ENCODE measurements at places on chromosomes 12 and 14.

DNA sequence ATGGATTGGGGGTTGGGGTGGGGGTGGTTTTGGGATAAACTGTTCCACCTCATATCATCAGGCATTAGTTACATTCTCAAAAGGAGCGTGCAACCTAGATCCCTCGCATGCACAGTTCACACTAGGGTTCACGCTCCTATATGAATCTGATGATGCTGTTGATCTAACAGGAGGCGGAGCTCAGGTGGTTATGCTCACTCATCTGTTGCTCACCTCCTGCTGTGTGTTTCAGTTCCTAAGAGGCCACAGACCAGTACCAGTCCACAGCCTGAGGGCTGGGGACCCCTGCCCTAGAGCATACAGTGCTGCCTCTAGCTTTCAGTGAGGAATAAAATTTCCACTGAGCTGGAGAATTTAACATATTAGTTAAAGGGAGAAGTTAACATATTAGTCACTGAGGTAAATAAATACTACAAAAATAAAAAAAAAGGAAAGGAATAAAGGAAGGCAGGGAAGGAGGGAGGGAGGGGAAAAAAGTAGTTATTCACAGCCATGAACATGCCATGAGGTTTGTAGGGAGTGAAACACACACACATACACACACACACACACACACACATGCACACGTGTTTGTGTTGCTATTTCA lies 612.7 kb upstream of the TBX3 start:
- no peak for DNase-seq

GRCh38 chr14:77645520-77646230 lies 29.2 kb upstream of the SPTLC2 start:
- no peak for DNase-seq

GRCh38 chr14:74444866-74445265 lies 18.9 kb upstream of the SYNDIG1L start:
- DNase-seq: no peak

GRCh38 chr14:97456958-97457357 lies 659.8 kb downstream of the VRK1 start:
- DNase-seq: no peak

DNA sequence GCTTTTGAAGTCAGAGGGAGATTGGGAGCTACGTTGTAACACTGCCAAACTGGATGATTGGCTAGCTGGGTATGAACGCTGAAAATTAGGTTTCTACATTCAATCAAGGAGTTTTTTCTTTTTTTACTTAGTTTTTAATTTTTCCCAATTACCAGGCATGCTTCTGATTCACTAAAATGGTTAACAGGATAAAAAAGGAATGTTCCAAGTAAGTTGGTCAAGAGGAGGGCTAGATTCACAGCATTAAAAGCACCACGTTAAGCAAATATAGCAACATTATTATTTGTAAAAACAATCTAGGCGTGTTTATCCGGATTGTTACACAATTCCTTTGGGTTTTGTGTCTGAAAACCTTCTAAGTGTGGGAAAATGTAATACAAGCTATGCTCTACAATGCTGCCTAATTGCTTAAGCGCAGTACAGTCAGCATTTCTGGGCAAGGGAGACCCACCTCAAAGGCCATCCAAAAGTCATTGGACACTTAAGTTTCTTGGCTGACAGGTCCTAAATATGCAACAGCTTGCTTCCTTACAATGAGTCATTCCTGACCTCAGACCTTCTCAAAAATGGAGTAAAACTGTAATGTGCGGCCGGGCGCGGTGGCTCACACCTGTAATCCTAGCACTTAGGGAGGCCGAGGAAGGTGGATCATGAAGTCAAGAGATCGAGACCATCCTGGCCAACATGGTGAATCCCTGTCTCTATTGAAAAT lies 1.2 kb downstream of the RPLP0 start:
- DNase-seq: peak; percentile 52

DNA sequence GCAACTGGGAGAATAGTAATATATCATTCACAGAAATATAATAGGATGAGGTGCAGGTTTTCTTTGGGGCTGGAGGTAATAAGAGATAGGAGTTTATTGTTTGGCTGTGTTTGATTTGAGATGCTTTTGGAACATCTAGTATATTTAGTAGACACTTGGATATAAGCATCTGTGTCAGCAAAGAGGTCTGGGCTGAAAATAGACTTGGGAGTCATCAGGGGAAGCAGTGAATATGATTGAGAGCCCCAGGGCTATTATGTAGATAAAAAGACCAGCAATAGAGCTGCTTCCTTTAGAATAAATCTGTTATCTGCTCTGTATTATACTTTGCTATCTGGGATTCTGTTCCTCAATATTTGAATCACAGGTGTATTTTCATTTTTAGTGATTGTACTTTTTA lies 36.6 kb downstream of the SPATA7 start:
- no peak for DNase-seq

GRCh38 chr12:6458281-6459003 lies 6.6 kb downstream of the TAPBPL start:
- DNase-seq: no peak

DNA sequence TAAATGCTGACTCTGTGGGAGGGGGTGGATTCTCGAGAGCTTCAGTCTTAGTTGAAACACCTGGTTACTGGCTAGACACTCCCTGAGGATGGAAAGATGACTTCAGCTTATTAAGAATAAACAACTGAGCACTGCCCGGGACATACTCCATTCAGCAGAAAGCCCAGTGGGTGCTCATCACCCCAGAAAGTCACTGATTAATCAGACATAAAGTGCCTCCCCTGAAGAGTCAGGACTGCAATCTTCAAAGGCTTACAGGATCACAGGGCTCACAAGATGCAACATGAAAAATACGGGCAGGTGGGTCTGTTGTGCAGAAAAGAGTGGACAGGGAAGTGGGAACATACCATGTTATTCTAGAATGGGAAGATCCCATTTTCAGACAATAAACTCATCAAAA lies 207.0 kb downstream of the CALM1 start:
- DNase-seq: no peak

- DNase-seq: no peak
Measured at GRCh38 chr14:73237786-73238423, 599 bp downstream of the PAPLN start.

GRCh38 chr12:77102691-77103090 lies 37.3 kb upstream of the E2F7 start:
- DNase-seq: no peak

DNA sequence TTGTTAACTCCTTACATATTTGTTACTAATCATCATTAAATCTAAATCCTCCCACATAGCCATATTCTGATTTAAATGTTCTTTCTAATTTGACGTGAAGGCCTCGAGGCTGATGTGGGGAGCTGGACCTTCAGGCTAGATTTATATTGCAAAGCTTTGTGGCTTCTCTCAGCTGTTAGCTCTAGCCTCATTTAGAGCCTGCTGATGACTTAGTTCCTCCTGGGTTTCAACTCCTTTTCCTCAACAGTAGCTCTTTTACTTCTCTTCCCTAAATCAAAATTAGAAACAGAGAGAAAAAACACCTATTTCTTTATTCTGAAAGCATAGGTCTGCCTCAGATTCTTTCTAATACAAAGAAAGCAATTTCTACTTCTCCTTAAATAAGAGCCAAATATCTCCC lies 477.5 kb upstream of the CCDC196 start:
- DNase-seq: peak; percentile 29

DNA sequence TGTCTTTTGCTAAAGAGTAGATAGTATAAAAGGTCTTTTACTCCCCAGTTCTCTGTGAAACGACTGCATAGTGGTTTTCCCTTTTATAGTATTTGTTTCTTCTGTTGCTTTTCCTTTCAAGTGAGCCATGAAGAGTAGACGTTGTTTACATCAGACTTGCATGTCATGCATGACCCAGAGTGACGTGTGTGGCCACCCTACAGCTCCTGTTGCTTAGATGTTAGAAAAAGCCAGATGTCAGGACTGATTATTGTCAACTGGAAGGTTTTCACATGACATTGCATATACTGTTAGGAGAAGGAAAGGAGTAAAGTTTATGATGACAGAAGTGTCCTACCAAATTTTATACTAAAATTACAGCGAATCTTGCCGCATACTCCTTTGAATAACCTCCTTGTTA lies 1.3 kb upstream of the RD3L start:
- no peak for DNase-seq

- no peak for DNase-seq
Measured at GRCh38 chr12:32270818-32271710, 128.3 kb upstream of the FGD4 start.

GRCh38 chr14:69042787-69043444 lies 63.8 kb upstream of the ACTN1 start:
- peak; percentile 86 for DNase-seq

DNA sequence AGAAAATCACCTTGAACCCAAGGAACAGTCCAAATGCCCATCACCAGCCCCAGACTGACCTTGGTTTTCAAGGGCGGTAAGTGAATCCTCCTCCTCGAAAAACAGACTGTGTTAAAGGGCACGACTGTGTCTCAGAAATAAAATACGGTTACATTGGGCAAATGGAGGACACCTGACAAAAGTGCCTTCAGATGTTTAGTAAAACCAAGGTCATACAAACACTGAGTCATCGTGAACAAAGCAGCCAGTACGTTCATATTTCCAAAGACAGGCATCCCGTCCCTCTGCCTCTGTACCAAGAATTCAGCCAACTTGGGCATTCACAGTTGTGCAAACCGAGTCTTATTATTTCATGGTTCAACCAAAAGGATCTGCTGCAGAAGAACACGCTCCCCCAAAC lies 25.9 kb downstream of the FOXN3 start:
- DNase-seq: no peak

DNA sequence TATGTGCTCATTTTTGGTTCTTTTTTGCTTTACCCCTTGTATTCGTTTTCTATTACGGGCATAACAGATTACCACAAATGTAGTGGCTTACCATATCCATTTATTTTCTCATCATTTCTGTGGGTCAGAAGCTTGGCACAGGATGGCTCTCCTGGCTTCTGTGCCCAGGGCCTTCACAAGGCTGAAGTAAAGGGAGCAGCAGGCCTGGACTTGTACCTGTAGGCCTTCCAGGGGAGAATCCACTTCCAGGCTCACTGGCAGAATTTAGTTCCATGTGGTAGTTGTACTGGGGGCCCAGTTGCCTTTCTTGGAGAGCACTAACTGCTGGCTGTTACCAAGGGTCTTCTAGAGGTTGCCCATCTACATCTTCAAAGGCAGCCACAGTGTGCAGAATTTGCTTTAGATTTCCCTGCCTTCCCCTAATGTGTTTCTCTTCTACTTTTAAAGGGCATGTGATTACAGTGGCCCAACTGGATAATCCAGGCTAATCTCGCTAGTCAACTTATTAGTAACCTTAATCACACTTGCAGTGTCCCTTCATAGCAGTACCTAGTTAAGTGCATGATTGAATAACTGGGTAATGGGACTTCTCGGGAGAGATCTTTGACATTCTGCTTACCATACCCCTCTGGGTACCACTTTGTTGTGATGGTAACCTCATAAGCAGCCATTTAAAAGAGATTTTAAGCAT lies 67.0 kb downstream of the CRADD start:
- DNase-seq: no peak

GRCh38 chr12:54134395-54134794 lies 54.4 kb downstream of the SMUG1 start:
- no peak for DNase-seq

DNA sequence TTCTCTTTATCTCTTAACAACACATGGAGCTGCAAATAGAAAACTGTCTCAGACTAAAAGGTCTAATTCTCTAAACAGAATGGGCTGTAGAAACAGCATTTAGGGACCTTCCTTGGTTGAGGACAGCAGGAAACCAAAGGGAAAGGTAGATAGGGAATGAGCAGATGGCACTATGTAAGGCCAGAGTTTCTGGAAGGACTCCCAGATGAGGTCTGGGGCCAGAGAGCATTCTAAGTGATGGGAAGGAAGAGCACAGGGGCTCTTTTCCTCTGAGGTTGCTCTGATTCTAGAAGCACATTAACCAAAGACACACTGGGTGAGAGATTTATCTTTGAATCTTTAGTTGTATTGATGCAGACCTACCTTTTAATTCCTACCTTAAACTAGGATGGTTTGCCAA lies 79.4 kb downstream of the TPH2 start:
- DNase-seq: no peak

DNA sequence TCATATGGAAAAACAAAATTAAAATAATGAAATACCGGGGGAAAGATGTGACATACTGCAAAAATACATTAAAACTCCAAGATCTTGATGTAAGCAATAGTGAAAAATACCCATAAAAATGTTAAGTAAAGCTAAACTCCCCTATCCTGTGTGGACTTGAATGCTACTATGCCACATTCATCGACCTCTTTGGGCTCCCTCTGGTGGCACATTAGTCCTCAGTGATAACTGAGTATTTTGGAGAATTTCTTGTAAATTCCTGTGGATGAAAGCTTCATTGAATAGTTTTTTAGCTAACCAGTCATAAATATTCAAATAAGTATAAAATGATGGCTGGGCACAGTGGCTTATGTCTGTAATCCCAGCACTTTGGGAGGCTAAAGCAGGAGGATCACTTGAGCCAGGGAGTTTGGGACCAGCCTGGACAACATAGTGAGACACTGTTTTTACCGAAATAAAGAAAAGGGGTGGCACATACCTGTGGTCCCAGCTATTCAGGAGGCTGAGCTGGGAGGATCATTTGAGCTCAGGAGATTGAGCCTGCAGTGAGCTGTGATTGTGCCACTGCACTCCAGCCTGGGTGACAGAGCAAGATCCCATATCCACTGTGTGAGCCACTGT lies 42.4 kb upstream of the SGPP1 start:
- peak; percentile 78 for DNase-seq

- DNase-seq: no peak
Measured at GRCh38 chr12:89742337-89743022, 33.8 kb upstream of the ATP2B1 start.

GRCh38 chr14:58866391-58866790 lies 228.6 kb downstream of the DACT1 start:
- DNase-seq: no peak

DNA sequence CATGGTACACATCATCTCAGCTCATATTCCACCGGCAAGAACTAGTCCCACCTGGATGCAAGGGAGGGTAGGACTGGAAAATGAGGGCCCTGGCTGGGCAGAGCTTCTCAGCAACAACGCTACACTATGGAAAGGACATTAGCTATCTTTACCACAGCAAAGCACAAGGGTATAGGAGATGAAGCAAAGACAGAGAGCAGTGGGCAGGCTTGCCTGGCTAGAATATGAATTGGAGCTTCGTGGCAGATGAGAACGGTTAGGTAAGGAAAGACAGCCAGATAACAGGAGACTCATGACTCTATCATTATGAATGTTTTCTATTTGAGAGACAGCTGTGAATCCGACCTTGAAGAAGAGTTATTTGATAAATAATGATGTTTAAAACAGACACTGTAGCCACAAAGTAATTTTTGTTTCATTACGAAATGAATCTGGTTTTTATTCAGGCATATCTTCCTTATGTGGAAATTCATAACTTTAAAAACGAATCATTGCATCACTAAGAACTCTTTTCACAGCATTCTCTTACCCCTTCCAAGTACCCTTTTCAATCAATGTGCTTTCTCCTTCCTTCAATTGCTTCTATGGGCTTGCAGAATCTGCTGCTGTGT lies 59.1 kb upstream of the PCED1B start:
- DNase-seq: no peak

DNA sequence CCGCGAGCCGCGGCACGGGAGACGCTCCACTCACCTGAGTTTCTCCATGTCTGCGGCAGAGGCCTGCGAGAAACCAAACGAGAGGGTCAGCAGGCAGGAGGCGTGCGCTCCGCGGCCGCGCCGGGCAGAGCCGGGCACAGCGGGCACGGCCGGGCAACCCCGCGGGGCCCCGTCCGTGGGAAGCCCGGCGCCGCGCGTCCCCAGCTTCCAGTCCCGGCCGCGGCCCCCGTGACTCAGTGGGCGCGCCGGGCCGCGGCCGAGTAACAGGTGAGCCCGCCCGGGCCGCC lies 19.4 kb downstream of the BEGAIN start:
- peak; percentile 13 for DNase-seq
